ENCODE measurements at places on chromosomes 3 and 15.

DNA sequence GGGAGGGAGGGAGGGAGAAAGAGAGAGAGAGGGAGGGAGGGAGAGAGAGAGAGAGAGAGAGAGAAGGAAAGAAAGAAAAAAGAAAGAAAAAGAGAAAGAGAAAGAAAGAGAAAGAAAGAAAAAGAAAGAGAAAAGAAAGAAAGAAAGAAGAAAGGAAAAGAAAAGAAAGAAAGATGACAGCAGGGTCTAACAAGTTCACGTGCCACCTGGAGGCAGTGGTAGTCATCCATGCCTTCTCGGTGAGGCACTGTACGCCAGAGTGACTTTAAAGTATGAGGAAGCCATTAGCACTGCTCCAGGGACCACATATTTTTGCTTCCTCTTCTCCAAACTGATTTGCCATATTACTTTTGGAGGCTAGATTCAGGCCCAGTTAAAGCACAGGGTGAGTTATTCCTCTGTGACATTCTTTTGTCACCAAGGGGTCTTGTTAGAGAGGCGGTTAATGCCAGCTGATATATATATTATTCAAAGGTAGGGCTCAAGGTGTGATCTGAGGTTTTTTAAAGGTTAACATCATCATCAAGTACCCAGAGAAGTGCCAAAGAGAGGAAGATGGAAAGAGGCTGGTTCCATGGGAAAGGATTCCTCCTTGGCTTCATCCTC, at the start of gene HTR3D:
Gene HTR3D, plus strand, starts transcription at position 556 of the 606 bp plus-strand sequence. Its CDS starts 0 bp downstream, at position 556.
- no peak for DNase-seq

DNA sequence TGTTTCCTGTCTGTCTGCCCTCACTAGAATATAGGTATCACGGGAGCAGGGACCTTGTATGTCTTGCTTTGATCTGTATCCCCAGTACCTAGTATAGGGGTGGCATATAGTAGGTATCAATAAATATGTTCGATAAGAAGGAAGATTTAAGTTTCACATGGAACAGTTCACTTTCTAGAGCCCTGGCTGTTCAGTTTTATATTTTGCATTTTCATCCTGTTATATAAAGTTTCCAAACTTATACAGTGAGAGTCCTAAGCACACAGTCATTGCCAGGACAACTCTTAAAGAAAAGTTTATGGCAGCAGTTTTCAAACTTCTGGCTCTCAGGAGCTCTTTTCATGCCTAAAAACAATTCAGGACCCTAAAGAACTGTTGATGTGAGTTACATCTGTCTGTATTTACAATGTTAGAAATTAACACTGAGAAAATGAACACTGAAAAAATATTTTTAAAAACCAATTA, 13.4 kb downstream of the ITPR1 start:
- DNase-seq: no peak

GRCh38 chr3:191136347-191136746, 62.7 kb upstream of the OSTN start:
- no peak for DNase-seq

GRCh38 chr3:185152410-185153170, at the start of gene C3orf70:
TSS of gene C3orf70 (minus strand) at chr3:185153060. CDS start at chr3:185152823, 237 bp downstream.
- DNase-seq: peak; percentile 33

DNA sequence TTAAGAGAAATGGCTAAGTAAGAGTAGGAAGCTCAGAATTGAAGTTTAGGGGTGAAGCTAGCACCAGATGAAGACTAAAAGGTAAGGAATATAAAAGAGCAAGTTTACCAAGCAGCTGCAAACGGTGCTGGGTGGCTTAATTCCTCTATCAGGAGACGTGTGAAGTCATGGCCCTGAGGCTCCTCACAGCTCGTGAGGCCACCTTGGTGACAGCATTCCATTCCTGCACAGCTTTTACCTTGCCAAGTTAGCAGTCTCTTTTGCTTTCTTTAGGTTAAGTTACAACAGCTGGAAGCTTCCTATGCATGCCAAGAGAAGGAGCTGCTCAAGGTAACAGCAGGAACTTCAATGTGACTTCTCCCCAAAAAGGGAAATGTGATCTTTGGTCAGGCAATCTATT, 6.4 kb downstream of the TMCO5A start:
- DNase-seq: no peak

GRCh38 chr3:129727707-129728106, 121.2 kb upstream of the PLXND1 start:
- no peak for DNase-seq

- no peak for DNase-seq
Measured at GRCh38 chr3:166114448-166114847, 277.2 kb upstream of the BCHE start.

GRCh38 chr3:14472471-14473351, 67.4 kb downstream of the GRIP2 start:
- DNase-seq: peak; percentile 63

DNA sequence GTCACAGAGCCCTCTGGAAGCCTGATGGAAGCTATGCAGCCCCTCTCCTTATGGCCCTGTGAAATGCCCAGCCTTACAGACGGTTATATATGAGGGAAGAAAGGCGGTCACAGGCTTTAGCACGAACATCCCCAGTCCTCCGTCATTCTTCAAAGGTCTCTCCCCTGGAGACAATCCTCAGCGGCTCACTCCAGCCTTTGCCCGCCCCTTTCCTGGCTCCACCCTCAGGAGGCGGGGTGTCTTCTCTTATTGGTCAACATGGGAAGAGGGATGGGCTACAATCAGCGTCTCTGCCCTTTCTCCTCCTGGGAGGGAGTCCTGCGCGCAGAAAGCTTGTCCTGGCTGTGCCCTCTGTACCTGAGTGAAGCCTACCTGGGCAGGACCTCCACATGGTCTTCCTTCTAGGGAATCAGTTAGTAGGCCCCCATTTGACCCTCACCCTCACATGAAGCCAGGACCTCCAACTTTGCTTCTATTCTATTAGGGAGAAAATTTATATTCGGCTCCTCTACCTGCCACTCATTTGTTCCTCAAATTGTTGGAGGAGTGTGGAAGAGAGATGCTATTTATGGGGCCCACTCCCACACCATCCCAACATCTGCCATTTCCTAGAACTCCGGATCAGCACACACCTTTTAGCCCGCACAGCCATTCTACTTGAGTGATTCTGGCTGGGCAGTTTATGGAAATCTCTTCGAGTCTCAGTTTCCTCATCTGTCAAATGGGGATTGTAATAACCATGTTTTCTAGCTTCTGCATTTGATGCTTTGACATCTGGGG, 112.9 kb upstream of the SLC6A11 start:
- DNase-seq: peak; percentile 42

DNA sequence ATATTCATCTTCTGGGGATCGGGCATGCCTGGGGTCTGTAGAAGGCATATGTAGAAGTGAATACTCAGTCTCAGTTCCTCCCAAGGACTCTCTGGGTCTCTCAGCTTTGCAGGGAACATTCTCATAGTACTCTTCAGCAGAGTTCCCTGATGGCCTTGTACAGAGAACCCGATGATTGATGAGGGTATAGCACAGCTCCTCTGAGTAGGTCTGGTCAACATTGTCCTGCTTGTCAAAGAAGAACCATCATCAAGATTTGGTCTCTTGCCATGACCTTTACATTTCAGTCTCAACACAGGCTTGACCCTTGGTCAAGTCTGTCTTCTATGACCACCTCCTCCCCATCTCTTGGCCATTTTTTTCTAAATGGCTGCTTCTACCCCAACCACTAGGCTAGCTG, 9.5 kb downstream of the GCSAM start:
- no peak for DNase-seq

- DNase-seq: no peak
Measured at GRCh38 chr3:183283886-183284285, 30.8 kb downstream of the B3GNT5 start.

- no peak for DNase-seq
Measured at GRCh38 chr15:43433165-43433564, 59.8 kb downstream of the TP53BP1 start.

DNA sequence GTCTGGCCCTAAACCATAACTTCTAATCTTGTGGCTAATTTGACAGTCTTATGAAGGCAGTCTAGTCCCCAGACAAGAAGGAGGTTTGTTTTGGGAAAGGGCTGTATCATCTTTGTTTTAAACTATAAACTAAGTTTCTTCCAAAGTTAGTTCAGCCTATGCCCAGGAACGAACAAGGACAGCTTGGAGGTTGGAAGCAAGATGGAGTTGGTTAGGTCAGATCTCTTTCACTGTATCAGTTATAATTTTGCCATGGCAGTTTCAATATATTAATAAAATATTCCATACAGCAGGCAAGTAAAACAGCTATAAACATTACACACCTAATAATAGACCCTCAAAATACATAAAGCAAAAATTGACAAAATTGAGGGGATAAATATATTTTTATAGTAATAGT, 13.1 kb upstream of the ZNF662 start:
- no peak for DNase-seq

GRCh38 chr3:82509106-82509842, 747.8 kb upstream of the GBE1 start:
- DNase-seq: no peak

DNA sequence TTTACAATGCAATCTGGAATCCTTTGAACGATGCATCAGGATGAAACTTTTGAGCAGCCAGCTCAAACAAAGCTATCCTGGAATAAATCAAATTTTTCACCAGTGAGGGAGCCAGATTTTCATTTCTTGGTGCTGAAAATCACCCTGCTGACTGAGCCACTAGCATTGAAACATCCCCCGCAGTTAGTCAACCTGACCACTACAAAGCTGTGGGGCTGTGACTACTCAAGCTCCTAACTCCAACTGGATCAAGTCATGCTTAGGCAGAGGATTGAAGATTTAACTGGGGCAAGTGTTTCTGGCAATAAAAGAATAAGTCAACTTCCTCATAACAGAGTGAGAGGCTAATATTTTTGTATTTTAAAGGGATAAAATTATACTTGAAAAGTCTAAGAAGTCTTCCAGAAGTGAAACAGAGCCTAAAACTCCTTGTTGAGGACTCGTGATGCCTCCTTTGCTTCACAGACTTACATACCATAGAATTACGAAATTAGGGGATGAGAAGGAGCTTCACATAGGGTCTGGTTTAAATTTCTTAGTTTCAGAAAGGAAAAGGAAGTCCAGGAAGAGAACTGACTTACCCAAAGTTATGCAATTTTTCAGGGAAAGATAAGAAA, 177.8 kb downstream of the SERPINI1 start:
- DNase-seq: peak; percentile 35

DNA sequence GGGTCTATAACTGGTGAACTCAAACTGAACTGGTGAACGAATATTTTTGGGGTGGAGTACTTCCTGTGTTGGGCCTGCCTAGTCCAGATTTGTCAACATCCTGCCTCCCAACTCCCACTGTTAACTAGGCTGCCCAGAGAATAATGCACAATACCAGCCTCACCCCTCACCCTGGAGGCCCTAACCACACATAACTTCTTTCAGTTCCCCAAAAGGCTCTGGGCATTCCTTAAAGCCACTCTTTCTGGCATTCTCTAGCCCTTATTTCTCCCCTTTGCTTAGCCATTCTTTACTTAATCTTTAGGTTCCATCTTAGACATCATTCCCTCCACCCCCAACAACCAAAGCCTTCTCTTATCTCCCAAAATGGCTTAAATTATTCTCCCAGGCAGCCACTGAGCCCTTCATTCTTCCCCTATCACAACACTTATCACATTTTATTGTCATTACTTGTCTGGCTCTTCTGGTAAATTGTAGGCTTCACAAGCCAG, 9.1 kb upstream of the SEC11A start:
- no peak for DNase-seq

DNA sequence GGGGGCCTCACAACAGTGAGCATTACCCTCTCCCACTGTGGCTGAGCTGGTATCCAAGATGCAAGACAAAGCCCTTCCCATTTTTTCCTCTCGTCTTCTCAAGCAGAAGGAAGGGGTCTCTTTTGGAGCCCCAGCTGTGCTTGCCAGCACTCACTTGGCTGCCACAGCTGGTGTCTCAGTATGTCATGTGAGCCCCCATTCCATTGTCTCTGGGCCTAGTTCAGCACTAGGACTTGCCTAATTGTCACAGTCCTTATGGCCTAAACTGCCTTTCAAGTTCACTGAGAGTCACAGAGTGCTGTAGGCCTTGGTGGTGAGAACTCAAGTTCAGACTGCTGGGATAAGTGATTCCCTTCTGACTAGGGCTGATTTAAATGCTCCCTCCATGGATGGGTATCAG, 89.8 kb downstream of the ARHGEF26 start:
- no peak for DNase-seq

DNA sequence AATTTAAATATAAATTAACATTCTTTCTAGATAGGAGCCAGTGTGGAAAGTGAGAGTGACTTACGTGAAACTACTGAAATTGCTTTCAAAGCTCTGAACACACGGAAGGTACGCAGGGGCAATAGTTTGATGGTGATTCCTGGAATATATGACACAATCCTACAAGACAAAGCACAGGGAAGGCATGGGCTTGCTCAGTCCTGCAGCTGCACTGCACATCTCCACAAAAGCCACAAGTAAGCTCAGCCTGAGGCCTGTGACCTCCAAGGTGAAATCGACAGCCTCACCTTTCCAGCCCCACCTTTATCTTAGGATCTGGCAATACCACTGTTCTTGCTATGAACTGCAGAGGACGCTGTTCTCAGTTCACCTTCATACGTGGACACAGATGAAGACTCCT, 109.3 kb upstream of the SCN10A start:
- DNase-seq: no peak

- DNase-seq: no peak
Measured at GRCh38 chr3:46943237-46944187, 33.0 kb downstream of the CCDC12 start.

- DNase-seq: no peak
Measured at GRCh38 chr3:114760679-114761078, 386.4 kb downstream of the ZBTB20 start.

DNA sequence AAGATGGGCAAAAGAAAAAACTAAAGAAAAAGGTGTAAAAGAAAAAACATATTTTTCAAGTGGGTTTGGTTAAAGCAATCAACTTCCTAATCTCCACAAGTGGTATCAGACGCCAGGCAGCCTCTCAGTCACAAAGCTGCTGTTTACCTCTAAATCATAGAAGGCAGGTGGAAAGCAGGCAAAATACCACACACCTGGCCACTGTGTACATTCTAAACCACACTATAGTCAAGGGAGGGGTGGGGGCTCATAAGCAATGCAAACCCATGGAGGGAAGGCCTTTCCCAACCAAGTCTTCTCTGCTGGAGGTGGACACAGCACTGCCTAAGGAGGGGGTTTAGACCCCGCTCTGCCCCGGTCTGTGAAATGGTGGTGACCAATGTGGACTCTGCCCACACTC, 50.4 kb downstream of the MCF2L2 start:
- no peak for DNase-seq

DNA sequence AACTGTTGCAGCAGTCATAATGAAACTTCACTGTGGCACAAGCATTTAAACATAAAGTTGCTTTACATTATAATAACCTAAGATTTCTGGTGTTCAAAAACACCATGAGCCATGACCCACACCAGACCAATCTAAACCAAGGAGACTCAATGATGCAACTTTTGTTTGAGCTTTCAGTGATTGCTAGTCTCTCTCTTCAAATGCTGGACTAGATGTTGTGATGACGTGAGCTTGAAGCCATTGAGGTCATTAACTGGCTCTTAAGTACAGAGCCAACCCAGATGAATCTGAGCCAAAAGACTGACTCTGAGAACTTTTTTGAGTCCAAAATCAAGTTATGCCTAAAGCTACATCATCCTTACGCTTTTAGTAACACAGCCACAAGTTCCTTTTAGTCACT, 36.5 kb downstream of the ATR start:
- no peak for DNase-seq
